GM18507 (cell line): ENCODE measurements at places on chromosomes 4 and X.

GRCh38 chr4:19927381-19927780 lies 324.3 kb upstream of the SLIT2 start:
- no peak for DNase-seq

- DNase-seq, result no peak
These were observed 32.4 kb downstream of the PRDX4 start for GRCh38 chrX:23699636-23700194.

- no peak for DNase-seq
These were observed 161.8 kb downstream of the MAB21L2 start for GRCh38 chr4:150743564-150744342.

DNA sequence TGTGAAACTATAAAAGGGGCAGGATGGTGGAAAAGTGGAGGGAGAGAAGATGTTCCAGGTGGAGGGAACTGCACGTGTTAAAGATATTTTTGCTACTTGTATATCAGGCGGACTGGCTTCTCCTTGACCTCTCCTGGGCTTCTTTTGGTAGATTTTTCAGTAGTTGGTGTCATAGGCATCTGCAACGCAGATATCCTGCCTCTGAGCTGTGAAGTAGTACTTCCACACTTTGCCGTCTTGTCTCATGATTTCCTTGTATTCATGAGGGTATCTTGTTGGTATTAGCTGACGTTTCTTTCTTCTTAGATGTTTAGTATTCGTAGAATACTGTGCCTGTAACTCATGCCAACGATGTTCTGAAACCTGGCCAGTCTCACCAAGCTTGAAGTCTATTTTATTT lies 81.0 kb downstream of the WWC2 start:
- DNase-seq, result no peak

GRCh38 chr4:38526412-38526811 lies 137.6 kb upstream of the KLF3 start:
- DNase-seq, result no peak

DNA sequence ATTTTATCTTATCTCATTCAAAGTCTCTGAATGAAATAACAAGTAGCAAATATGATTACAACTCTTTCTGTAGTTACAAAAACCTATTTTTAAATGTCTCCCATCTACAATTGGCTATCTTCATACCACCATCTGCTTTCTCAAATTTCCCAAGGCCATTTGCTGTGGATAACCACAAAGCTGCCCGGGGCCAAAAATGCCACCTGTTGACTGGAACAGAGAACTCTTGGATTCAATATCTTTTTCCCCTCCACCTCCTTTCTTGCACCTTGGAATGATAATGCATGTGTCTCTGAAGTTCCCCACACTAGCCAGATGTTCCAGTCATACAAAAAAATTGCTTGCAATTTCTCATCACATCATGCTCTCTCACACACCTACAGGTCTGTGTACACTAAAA lies 93.3 kb upstream of the SCML1 start:
- DNase-seq, result no peak

DNA sequence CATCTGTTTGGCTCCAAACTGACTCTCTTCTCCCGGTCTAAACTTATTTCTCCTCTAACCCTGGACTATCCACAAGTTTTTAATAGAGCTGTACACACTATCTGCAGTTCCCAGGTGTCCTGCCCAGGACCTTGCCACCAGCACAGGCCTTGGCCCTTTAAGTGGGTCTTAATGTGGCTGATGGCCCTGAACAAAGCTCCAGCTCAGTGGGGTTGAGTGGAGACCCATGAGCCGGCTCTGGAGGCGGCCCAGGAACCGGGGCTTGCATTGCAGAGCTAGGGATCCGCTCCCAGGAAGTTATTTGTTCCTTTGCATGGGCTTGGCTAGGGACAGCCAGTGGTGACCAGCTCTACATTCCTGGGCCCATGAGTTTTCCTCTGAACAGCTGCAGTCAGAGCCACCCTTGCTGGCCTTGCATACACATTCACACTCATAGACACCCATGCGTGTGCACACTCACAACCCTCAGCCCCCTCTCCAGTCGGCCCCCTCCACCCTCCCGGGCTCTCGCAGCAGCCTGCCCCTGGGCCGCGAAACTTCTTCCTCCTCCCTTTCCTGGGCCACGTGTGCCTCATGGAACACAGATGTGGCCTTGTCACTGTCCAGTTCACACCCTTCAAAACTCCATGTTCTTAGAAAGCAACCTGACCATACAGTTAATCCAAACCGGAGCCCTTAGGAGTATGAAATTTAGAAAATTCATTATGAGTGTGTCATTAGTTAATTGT lies 58.2 kb downstream of the GPR143 start:
- DNase-seq, result no peak

- DNase-seq, result no peak
These were observed 5.7 kb downstream of the ATP1B4 start for GRCh38 chrX:120367402-120368109.

GRCh38 chr4:138821331-138821730 lies 194.2 kb upstream of the NOCT start:
- no peak for DNase-seq
